ENCODE measurements at places on chromosomes 11 and 22.

GRCh38 chr11:29328961-29329441 is 687.8 kb downstream of the KCNA4 start:
- no peak for DNase-seq

GRCh38 chr11:119432484-119433357 is 9.7 kb upstream of the THY1 start:
- no peak for DNase-seq

GRCh38 chr11:83311701-83312100 is 25.5 kb upstream of the CCDC90B start:
- no peak for DNase-seq

- no peak for DNase-seq
These were observed 3.9 kb upstream of the PTS start for GRCh38 chr11:112222303-112222702.

DNA sequence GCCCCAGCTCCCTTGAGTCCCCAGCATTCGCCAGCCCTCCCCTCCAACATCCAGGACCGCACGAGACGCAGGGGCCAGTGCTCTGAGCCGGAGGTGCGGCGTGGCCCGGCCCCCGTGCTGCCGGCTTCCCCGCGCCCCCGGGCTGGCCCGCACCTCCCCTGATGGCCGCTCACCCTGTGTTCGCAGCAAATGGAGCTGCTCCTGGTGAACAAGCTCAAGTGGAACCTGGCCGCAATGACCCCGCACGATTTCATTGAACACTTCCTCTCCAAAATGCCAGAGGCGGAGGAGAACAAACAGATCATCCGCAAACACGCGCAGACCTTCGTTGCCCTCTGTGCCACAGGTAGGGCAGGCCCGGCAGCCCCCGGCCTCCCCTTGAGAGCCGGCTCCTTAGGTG is 2.7 kb downstream of the CCND1 start:
- no peak for DNase-seq

DNA sequence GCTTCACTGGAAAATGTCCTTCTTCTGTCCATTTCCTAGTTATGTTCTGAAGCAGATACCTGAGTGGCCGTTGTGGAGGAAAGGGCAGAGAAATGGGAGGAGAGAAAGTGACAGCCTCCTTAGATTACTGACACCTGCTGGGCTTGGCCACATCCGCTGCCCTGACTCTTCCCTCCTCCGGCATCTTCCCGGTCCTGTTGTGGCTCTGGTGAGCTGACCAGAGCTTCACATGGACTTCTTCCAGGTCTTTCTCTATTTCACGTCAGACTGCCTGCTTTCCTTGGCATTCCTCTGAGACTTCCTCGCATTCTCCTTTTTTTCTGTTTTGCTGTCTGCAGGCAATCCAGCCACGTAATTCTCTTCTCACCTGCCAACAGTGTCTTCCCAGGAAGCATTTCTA is 138.7 kb upstream of the E2F8 start:
- DNase-seq = no peak

GRCh38 chr22:45864959-45865476 is 111.9 kb downstream of the WNT7B start:
- no peak for DNase-seq

DNA sequence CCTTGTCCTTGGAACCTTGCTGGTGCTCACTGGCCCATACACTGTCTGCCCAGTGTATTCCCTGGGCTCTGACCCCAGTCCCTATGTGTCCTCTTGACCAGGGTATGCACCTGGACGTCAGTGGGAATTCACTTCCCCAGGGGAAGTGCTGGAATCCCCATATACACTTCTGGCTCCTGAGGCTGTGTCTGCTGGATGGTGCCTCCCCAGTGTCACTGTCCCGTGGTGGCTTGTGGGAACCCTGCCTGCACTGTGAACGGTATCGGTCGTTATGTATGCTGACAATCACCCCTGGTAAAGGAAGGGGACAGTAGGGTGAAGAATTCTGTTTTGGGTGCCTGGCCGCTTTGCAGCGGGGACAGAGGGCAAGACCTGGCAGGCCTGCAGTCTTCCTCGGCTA is 95.9 kb downstream of the RRM1 start:
- DNase-seq = no peak

- no peak for DNase-seq
These were observed 6.9 kb downstream of the ARVCF start for GRCh38 chr22:20009582-20010306.

DNA sequence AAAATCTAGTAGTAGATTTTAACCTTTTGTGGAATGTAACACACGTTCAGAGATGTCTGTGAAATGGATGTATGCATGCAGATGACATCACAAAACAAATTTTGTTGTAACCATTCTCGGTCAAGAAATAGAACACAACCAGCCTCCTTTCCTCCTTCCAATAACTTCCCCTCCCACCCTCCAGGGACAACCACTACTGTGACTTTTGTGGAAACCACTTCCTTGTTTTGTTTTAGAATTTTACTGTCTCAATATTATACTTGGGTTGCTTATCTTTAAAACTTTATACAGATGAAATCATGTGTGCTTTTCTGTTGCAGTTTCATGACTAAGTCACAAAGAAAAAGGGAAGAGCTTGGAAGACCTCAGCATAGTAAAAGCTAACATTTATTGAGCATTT is 189.4 kb upstream of the NCAM1 start:
- DNase-seq = no peak

DNA sequence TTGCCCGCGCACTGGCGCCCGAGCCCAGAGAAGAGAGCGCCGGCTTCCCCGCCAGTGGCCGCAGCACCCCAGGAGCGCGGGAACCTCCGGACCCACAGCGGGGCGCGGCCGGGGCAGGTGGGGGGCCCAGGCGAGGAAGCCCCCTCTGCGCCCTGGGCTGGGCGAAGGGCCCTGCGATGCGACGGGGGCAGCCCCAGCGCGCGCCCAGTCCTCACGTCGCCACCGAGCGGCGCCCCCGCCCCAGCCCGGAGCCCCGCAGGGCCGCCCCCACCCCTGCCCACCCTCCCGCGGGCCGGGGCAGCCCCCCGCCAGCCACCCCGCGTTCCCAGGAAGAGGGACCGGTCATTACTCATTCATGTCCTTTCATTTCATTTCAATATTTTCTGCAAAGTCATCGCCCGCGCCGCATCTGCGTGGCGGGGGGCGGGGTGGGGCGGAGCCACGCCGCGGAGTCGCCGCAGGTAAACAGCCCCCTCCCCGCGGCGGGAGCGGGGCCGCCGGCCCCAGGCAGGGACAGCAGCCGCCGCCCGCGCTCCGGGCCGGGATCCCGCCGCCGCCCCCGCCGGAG is 673 bp upstream of the PANX2 start:
- no peak for DNase-seq

DNA sequence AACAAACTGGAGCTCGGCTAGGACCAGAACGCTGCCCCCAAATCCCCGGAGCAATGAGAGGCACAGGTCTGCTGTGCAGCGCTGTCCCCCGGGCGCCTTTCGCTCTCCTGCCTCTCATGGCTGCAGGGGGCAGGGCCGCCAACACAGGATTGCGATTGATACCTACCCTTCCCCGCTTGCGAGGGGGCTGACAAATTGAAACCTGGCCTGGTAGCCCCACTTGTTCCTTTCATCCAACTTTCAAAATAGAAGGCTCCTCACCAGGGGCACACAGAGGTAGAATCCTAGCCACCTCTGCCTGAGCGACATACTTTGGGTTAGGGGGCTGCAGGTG is 642 bp upstream of the CASTOR1 start:
- no peak for DNase-seq

DNA sequence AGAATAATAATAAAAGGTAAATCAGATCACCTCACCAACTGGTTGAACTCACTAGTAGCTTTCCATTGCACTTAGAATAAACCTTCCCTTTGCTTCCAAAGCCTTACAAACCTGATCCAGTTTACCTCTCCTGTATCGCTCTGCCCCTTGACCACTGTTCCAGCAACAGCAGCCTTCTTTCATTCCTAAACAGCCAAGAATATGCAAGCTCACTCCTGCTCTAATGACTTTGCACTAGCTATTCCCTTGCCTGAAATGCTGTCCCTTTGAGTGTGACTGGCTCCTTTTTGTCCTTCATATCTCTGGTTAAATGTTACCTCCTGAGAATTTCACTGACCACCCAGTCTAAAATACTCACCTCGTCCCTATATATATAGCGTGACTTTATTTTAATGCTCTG is 9.6 kb upstream of the PIK3C2A start:
- no peak for DNase-seq

Measured in cortex of kidney (tissue), 1 donor.